ENCODE measurements at places on chromosomes 12 and 14. TPM values are rescaled to one million over a fixed set of nuclear protein-coding genes. Genes with fewer than 3 reads are reported as not detected.

DNA sequence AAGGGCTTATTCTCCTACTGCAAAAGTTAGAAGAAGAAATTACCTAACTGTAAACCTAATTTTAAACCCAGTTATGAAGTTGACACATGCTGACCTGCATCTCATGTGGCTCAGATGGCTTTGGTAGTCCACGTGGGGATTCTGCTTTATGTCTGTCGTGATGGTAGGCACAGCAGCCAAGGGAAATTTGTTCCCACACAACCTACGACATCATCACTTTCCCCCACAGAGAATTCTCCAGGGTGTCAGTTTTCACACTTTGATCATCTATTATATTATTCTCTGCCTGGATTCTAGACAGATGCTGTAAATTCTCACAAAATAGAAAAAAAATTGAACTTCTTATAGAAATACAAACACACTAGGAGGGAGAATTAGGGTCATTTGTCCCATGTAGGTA, 70.6 kb downstream of the PTHLH start:
- DNase-seq, result no peak

DNA sequence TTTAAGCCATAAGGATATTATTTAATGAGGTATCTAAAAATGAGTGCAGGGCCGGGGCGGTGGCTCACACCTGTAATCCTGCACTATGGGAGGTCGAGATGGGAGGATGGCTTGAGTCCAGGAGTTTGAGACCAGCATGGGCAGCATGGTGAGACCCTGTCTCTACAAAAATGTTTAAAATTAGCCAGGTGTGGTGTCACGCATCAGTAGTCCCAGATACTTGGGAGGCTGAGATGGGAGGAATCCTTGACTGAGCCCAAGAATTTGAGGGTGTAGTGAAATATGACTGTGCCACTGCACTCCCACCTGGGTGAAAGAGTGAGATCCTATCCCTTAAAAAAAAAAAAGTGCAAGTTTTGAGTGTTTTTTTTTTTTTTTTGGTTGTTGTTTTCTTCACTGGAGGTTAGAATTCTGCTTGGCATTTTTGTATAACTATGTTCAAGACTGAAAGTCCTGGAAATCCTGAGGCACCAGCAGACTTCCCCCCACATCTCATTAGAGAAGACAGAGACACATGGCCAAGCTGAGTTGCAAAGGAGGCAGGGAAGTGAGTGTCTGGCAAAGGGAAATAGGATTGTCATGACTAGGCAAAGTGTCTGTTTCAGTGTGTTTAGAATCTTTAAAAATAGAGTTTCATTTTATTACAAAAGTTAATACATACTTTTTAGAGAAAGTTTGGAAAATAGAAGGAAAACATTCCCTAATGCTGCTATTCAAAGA, 53.5 kb upstream of the DUSP6 start:
- DNase-seq, result no peak

ZBTB42 gene
- total RNA-seq, result 5.2 TPM

- no peak for DNase-seq
Observed at GRCh38 chr12:57128519-57129247, 400 bp downstream of the LRP1 start.

- DNase-seq, result no peak
Observed at GRCh38 chr12:56884421-56884820, 49.8 kb downstream of the SDR9C7 start.

GRCh38 chr12:67483871-67484554, 164.5 kb upstream of the DYRK2 start:
- DNase-seq, result no peak

COX8C gene
- total RNA-seq, result not detected

GRCh38 chr12:132492951-132493350, 3.0 kb downstream of the FBRSL1 start:
- DNase-seq, result no peak

POTEG gene
- 0.35 TPM for total RNA-seq

B4GALNT3 gene
- 1.2 TPM for total RNA-seq

- DNase-seq, result peak; percentile 55
Observed at GRCh38 chr14:23454445-23454856, 15.1 kb upstream of the NGDN start.

A2ML1 gene
- total RNA-seq, result 0.32 TPM

GRCh38 chr12:21613931-21614330, 9.3 kb upstream of the GYS2 start:
- DNase-seq, result peak; percentile 32

DNA sequence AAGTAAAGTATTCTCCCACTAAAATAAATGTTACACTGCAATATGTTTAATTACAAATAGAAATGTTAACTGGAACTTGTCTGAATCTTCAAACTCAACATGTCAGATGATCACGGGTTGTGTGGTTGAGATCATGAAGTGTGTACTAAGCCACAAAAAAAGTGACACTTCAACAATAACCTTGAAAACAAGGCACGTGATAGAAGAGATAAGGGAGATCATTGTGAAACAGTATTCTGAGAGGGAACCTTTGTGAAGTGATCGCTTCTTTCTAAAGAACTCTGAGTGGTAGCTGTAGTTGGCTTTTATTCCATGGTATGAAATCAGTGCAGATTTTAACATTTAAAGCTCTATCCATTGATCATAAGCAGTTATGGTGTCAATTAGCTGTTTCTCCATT, 60.0 kb downstream of the LIN52 start:
- DNase-seq, result peak; percentile 39

FSCB gene
- not detected for total RNA-seq

- no peak for DNase-seq
Observed at GRCh38 chr12:39966256-39966655, 139.6 kb downstream of the SLC2A13 start.

- peak; percentile 30 for DNase-seq
Observed at GRCh38 chr12:18552829-18553228, 185.0 kb downstream of the PLCZ1 start.

DNA sequence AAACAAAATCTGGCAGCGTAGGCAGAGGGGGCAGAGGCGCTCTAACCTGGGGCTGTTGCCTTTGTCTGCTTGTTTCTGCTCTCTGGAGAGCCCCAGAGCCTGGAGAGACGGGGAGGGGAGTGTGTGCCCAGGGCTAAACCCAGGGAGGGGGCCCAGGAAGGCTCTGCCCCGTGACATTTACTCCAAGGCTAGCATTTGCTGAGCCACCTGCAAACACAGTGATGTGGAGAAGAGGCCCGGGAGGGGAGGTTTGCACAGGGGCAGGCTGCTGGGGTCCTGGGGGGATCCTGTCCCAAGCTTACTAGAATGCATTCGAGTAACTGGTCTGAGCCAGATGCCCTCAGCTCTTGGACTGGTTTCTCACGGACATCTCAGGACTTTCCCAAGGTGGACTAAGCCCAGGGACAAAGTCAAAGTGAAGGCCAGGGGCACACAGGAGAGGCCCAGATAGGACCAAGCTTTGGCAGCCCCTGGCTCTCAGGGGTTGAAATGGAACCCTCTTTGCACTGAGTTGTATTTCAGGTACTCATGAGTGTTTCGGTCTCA, 12.0 kb downstream of the MEG3 start:
- no peak for DNase-seq

DNA sequence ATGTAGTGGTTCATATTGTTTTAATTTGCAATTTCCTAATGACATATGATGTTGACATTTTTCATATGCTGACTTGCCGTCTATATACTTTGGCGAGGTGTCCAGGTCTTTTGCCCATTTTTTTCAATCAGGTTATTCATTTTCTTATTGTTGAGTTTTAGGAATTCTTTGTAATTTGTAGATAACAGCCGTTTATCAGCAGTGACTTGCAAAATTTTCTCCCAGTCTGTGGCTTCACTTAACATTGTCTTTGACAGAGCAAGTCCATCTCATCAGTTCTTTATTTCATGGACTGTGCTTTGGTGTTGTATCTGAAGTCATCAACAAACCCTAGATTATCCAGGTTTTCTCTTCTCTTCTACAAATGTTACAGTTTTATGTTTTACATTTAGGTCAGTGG, 12.6 kb upstream of the KLHDC2 start:
- DNase-seq, result no peak

DNA sequence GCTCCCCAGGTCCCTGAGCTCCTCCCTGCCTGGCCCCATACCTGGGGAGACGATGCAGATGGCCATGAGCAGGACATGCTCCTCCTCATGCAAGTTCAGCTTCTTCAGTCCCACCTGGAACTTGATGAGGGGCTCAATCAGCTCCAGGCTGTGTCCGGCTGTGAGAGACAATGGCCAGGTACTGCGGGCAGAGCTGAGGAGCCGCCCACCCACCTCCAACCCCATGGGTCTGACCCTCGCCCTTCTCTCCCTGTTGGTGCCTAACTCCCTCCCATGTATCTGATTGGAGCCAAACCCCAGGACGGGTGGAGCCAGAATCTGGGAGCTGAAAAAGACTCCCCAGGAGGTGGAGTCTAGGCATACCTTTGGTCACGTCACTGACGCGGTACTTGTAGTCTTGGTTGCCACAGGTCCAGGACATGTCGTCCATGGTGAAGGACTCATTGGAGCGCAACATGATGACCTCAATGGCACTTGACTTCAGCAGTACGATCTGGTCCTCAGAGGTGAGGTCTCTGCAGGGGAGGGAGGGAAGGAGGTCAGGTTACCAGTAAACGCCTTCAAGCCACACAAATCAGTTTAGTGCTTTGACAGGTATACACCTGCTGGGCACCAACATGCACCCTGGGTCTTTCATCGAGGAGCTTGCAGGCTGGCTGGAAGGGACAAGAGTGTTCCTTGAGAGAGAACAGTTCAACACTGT, 26.7 kb upstream of the HDAC7 start:
- DNase-seq, result no peak

DNA sequence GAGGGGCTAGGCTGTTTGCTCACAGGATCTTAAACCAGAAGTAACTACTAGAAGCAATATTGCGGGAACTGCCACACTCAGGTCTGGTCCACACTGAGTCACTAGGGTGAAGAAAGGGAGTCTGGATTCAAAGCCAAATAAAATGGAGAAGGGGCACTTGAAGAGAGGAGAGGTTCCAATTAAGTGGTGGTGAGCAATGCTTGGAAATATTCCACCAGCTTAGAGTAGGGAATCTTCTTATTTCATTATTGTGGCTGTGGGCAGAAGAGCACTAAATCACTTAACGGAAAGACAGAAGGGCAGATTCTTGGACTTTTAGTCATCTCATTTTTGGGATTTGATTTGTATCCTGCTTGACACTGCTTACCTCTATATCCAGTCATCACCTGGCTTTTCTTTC, 48.6 kb upstream of the PPP1R12A start:
- no peak for DNase-seq

- DNase-seq, result peak; percentile 99
Observed at GRCh38 chr12:6723607-6724408, at the start of gene COPS7A. Gene COPS7A (plus strand): TSS chr12:6724046. CDS start chr12:6724657, 611 bp downstream.

RAB2B gene
- 15.5 TPM for total RNA-seq

CNTN1 gene
- total RNA-seq, result 79.1 TPM

IGF1 gene
- total RNA-seq, result 7.5 TPM

DNA sequence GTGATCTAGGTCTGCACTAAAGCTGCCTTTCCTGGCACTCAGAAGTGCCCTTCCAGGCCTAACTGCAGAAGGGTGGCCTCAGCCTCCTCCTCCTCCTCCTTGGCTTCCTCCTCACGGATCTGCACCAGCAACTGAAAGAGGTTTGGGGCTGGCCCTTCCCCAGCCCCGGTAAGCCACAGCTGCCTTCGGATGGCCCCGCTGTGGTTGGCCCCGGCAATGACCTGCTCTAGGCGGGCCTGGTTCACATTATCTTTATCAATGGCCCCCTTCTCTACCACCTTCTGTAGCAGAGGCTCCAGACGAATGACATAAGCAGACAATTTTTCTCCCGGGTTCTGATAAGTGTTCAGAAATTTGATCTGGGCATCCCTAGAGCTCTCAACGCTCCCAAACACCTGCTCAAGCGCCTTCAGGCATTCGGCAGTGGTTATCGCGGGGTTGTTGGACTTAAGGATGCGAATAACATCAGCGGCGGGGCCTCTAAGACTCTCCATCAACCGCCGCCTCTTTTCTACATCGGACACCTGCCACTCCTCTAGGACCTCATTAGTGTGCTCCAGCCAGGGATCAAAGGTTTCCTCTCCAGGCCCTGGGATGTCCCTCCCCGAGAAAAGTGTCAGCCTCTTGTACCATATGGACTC, 1.5 kb downstream of the PNMA1 start:
- DNase-seq, result no peak

- no peak for DNase-seq
Observed at GRCh38 chr12:121649819-121650353, 19.6 kb downstream of the MORN3 start.

PLEKHG7 gene
- total RNA-seq, result not detected

GRCh38 chr14:99724196-99724891, 40.2 kb downstream of the CYP46A1 start:
- no peak for DNase-seq

DNA sequence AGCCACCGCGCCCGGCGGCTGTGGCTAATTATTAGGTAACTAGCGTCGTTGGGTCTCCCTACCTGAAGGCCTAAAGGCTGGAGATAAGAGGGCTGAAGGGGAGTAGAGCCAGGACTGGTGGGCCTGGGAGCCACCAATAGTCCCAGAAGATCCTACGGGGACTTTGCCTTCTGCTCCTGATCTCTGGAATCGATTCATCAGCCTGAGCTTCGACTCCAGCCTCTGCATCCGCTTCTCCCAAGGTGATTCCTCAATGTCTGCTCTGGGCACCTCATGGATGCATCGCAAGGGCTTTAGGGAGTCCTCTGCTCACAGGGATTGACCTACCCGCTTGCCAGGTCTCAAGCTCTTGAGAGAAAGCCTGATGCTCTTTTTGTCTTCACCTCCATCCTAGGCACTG, 14.7 kb upstream of the KDM2B start:
- no peak for DNase-seq

- DNase-seq, result no peak
Observed at GRCh38 chr14:65817011-65817410, 404.5 kb downstream of the FUT8 start.

SMCO3 gene
- 0.24 TPM for total RNA-seq

MRPS35 gene
- total RNA-seq, result 95.4 TPM

DNA sequence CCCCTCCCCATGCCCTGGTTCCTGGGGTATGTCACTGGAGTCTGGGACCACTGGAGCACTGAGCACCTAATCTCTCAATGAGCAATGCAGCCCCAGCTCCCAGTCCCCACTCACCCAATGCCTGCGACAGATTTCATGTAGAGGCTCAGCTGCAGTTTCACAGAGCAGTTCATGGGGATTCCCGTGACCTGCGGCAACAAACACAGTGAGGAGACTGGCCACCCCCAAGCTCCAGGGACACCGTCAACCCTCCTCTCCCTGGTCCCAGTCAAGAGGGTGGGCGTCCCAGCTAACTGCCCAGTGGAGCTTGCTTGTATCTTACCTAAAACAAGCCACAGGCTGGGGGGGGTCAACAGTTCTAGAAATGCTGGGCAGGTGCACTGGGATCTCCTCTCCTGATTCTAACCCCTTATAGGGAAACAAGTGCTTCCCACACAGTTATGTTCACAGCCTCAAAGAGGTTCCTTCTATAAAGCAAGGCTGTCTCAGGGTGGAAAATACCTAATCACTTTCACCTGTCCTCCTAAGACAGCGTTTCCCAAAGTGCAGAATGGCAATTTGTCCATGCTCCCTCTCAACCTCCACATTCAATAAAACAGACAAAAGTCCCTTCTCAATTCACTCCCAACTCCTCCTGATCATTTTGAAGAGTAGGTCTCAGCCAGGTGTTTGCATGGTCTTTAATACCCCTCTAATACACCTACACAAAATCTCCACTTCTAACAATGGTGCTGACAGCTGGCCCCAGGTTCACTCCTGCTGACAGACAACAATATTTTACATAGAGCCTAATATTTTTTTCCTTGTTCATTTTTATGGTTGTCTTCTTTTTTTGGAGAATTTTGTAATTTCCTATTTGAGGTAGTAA, 68.3 kb downstream of the SCARB1 start:
- DNase-seq, result no peak

TAS2R8 gene
- not detected for total RNA-seq

Measured in SK-MEL-5 (cell line).